Spleen (tissue), 13 donors: ENCODE measurements at places on chromosomes 13 and 19. TPM values are rescaled to one million over a fixed set of nuclear protein-coding genes. Genes with fewer than 3 reads are reported as not detected.

DNA sequence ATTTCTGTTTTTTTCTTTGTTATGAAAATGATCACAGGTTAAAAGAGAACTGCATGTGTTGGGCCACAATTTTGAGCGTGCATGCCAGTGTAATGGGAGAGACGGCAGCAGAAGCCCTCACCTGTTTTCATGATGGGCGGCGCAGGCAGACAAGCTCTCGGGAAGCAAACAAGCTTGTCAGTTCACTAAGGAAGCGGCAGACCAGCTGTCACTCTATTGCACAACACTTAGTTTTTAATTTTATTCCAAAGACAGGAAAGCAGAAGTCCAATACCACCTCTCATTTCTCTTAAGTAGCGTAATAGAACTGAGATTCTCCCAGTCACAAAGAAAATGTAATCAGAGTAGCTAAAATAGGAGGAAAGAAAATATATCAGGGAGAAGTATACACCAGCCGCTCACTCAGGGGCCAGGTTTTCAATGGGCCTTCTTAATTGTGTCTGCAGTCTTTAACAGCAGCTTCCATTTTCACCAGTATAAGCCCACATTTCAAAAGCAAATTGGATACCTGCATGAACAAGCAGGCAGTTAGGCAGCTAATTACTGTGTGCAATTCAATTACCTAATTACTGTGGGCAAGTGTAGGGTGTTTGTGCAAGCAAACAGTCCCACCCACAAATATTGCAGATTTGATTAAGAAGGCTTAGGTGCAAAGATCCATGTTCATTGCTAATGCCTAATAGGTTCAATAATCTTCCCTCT is 711.4 kb downstream of the DIAPH3 start:
- DNase-seq, result no peak

Gene PPP1R37
- 17.8 TPM for total RNA-seq

Gene TNFSF9
- total RNA-seq, result 0.72 TPM

DNA sequence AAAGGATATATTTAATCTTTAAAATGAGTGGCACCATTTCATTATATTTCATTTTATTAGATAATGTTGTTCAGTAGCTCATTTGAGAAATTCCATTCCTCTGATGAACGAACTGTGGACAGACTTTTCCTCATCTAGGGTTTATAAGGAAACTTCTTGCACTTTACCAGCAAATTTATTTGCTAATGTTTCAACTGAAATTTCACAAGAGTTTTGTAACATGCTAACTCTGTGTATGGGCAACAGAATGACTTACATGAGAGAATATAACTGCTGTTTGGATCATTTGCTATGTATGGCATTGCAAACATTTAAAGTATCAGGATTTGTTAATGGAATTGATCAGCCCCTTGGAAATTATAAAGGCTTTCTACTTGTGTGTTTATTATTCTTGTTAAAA is 3.7 kb upstream of the IRS2 start:
- no peak for DNase-seq

GRCh38 chr19:28457620-28458019 is 755.3 kb downstream of the UQCRFS1 start:
- DNase-seq, result no peak

DNA sequence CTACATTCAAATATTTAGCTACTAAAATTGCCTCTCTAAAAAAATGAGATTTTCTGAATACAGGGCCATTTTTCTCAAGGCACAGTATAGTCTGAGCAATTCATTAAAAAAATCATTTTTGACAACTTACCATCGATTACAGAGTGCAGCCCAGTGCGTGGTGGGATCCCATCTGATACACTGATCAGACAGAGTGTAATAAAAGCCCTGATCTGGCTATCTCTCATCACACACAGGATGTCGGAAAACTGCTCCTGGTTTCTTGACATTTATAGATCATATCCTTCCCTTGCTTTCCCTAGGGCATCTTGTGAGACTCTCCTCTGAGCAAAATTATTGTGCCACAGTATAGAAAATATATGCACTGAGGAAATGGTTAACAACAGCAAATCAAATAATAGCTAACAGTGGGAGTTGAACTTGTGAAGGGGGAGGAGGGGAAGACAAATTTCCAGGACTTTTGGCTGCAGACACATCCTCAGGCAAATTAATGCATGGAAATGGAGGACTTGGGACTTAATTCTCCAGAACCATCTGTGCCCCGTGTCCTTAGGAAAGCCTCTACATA is 28.4 kb upstream of the CNMD start:
- no peak for DNase-seq

GRCh38 chr19:12260861-12261260 is 33.8 kb downstream of the ZNF44 start:
- no peak for DNase-seq

Gene TICAM1
- total RNA-seq, result 11.7 TPM

DNA sequence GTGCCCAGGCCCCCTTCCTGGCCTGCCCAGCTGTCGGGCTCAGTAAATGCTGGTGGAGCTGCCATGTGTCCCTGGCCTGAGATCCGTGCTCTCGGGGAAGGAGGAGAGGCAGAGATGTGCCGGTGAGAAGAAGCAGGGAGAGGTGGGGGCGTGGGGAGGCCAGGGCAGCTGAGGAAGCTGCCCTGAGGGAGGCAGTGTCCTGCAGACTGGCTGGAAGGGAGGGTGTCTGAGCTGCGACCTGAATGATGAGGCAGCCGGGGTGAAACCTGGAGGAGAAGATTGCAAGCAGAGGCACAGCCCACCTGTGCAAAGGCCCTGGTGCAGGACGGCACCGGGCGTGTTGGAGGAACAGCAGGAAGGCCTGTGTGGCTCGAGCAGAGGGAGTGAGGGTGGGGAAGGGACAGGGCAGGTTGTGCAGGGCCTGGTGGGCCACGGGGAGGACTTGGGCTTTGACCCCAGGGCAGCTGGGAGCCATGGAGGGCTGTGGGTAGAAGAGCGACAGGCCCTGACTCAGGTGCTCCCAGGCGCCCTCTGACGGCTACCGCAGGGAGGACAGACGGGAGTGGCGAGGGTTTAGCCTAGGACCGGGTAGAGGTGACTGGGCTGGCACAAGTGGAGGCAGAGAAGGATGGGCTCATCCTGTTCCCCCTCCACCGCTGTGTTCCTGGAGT is 14.0 kb upstream of the CELF5 start:
- peak; percentile 91 for DNase-seq

Gene PMIS2
- total RNA-seq, result not detected

Gene RDH8
- not detected for total RNA-seq

DNA sequence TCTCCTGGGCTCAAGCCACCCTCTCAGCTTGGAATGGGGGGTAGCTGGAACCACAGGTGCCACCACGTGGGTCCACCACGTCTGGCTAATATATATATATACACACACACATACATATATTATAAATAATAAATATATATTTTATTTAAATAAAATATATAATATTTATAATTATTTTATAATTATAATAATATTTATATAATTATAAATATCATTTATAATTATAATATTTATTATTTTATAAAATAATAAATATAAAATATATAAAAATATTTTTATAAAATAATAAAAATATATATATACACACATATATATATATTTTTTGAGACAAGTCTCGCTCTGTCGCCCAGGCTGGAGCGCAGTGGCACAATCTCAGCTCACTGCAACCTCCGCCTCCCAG is 2.4 kb downstream of the ELANE start:
- DNase-seq, result no peak

- DNase-seq, result no peak
Measured at GRCh38 chr13:85266331-85266730, 532.9 kb downstream of the SLITRK6 start.

Gene TNNI3
- not detected for total RNA-seq

GRCh38 chr13:65724226-65724625 is 1505.9 kb downstream of the PCDH9 start:
- DNase-seq, result no peak

Gene SCEL
- not detected for total RNA-seq

- peak; percentile 91 for DNase-seq
Measured at GRCh38 chr19:49677901-49678674, 1.0 kb downstream of the PRMT1 start.

DNA sequence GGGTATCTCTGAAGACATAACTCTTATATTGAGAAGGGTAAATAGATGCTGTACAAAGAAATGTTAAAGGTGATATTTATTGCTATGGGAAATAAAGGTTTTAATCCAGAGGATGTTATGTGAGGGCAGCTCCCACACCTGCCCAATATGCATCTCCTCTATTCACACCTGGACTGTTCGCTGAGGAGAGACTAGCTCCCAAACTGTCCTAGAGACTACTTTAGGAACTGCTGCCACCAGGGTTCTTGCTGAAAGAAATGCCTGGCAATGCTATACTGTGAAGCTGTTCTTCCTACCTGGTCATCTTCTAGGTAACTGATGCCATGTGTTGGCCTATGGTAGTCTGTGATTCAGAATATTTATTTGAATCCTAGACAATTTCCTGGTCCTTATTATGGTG is 1421.5 kb upstream of the SPRY2 start:
- no peak for DNase-seq

DNA sequence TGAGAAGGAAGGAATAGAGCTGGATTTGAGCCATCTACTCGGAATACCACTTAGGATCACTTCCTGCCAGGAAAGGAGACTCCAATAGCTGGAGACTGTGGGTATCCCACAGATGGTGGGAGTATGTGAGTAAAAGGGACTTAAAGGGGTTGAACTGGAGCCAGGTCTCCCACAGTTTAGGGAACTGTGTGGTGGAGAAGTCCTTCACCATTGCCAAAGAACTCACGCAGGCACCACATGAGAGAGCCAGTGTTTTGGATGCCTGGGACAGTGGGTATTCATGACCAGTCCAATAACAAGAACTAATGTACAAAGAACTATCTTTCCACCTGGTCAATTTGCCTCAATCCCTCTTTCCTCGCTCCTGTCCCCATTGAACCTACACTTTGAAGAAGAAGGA is 24.4 kb upstream of the MYCBP2 start:
- no peak for DNase-seq

- no peak for DNase-seq
Measured at GRCh38 chr13:35888457-35888883, 242.7 kb downstream of the DCLK1 start.

DNA sequence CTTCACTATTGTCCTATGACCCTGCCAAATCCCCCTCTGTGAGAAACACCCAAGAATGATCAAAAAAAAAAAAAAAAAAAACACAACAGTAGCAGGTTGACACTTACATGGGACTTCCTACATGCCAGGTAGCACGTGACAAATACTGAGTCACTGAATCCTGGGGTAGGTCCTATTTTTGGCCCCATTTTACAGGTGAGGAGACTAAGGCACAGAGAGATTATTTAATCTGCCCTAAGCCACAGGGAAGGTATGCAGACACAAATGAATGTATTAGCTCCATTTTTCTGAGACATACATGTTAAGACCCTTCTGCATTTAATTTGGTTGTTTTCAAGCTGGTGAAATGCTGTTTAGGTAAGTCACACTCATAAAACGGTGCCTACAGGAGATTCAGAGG is 15.7 kb downstream of the ZNF575 start:
- no peak for DNase-seq

- DNase-seq, result no peak
Measured at GRCh38 chr13:66855131-66855530, 375.0 kb downstream of the PCDH9 start.

Gene CBY2
- not detected for total RNA-seq

- DNase-seq, result peak; percentile 75
Measured at GRCh38 chr19:48318286-48318987, 6.9 kb upstream of the EMP3 start.

GRCh38 chr13:46179969-46180763 is 1.8 kb downstream of the LCP1 start:
- no peak for DNase-seq

GRCh38 chr19:30781047-30781446 is 408.9 kb downstream of the ZNF536 start:
- DNase-seq, result no peak

DNA sequence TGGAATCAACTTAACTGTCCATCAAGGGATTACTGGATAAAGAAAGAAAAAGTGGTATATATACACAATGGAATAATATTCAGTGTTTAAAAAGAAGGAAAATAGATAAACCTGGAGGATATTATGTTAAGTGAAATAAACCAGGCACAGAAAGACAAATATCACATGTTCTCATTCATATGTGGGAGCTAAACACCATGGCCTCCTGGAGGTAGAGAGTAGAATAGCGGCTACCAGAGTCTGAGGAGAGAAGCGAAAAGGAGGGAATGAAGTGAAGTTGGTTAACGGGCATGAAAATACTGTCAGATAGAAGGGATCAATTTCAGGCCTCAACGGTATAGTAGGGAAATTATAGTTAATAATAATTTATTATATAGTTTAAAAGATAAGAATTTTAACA is 147.5 kb upstream of the OBI1 start:
- DNase-seq, result no peak

GRCh38 chr13:90485436-90485835 is 862.1 kb upstream of the MIR17HG start:
- DNase-seq, result no peak

DNA sequence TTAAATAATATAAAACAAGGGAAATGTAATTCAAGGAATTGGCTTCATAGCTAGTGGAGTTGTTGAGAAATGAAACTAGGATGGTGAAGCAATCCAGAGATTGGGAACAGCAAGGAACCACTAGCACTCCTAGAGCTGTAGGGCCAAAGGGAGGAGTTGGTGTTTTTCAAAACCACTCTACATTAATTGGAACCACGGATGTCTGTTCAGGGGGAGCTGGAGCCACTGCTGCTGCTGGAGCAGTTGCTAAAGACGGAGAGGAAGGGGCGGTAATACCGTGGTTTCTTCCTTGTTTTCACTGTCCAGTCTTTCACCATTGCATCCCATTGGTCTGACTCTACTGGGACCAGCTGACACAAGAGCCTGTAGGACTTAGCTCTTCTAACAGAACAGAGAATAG is 8.5 kb downstream of the DNAJC15 start:
- no peak for DNase-seq

GRCh38 chr19:2235381-2236063 is 607 bp downstream of the PLEKHJ1 start:
- DNase-seq, result no peak

- DNase-seq, result no peak
Measured at GRCh38 chr13:63455938-63456337, 2040.3 kb upstream of the PCDH20 start.

GRCh38 chr19:10102787-10103236 is 334 bp upstream of the ANGPTL6 start:
- peak; percentile 88 for DNase-seq

- no peak for DNase-seq
Measured at GRCh38 chr13:92164822-92165221, 766.4 kb downstream of the GPC5 start.
